ENCODE measurements at places on chromosomes 6 and 20. TPM values are rescaled to one million over a fixed set of nuclear protein-coding genes. Genes with fewer than 3 reads are reported as not detected.

Gene MATN4
- 5.6 TPM for total RNA-seq

Gene VPS16
- total RNA-seq = 5.9 TPM

Gene KCNG1
- total RNA-seq = 69.2 TPM

DNA sequence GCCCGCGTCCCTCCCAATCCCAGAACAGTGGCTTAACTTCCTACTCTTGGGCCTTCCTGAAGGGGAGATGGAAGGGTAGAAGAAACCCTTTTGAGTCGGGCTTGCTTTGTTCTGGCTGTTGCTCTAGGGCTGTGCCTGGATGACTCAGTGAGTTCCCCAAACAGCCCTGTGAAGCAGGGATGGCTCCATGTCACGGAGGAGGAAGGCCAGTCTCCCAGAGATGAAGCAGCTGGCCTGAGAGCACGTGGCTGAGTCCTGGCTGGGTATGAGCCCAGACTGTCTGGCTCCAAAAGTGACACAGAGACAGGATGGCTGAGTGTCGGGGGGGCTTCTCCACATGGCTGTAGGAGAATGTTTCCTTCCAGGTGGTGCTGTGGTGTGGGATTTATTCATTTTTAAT, 4.6 kb downstream of the SYTL3 start:
- DNase-seq = peak; percentile 85

GRCh38 chr6:131600716-131601115, 27.3 kb downstream of the MED23 start:
- DNase-seq = no peak

- no peak for DNase-seq
Observed at GRCh38 chr6:28757429-28758045, 166.2 kb downstream of the TRIM27 start.

DNA sequence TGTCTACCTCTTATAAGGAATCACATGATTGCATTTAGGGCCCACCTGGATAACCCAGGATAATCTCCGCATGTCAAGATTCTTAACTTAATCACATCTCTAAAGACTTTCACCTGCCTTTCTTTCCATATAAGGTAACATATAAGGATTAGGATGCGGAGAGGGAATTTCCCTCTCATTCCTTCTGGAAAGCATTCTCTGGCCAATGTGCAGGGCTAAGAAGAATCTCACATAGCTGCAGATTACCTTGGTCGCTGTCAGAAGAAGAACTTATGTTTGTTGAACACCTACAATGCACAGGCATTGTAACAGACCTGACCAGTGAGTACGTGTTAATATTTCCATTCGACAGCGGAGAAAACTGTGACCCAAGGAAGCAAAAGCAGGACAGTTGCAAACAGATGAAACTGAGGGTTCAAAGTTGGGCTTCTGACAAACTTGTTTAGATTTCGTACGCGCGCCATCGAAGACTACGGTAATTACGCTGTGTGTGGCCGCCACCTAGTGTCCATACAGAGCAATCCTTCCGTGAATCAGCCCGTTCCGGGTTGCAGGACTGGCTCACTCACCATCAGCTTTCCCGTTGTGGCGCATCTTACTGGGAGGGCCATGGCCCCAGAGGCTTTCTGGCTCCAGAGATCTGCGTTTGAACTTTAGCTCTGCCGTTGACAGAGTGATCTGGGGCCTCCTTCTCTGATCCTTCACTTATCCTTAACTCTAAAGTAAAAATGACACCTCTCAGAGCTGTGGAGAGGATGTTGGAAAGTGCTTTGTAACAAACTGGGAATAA, 9.5 kb downstream of the C20orf202 start:
- peak; percentile 42 for DNase-seq

- no peak for DNase-seq
Observed at GRCh38 chr6:52417675-52418111, 2.4 kb upstream of the EFHC1 start.

GRCh38 chr6:10633216-10633615, 61.2 kb downstream of the C6orf52 start:
- no peak for DNase-seq

DNA sequence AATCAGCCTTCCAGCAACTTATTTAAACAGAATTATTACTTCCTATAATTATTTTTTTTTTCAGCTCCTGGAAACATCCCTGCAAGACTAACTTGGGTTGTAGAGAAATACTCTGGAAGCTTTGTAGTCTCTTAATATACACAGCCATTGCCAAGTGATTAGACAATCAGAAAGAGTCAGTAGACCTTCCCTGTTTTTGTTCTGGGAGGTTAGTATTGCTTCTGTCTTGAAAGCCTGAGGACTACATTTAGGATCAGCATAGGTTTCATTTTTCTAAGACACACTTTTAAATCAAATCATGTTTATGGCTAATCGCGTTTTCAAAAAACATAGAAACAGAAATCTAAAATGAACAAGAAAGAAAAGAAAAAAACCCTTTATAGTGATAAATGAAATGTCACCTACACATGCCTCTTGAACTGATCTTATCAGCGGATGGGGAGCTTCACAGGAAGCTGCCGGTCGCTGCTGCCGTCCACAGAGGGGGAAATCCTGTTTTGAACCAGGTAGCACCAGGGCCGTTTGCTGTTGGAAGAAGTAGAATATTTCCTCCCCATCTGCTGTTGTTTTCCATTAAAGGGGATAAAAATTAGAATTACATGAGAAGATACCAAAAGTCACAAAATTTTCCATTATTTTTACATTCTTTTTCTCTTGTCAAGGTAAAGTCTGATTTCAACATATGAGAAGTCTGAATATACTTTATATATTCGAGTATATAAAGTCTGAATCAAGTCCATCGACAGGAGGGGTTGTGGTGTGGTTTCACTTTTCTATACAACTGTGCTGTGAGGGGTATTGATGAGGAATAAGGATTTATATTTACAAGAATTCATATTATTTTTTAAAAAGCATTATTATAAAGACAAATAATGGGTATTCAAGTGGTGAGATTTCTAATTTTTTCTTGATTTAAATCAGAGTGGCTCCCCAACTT, 94.6 kb downstream of the ARMC2 start:
- no peak for DNase-seq

- no peak for DNase-seq
Observed at GRCh38 chr6:11833626-11834592, 55.3 kb upstream of the ADTRP start.

GRCh38 chr6:72953971-72954381, 271.3 kb downstream of the KHDC1L start:
- DNase-seq = no peak

DNA sequence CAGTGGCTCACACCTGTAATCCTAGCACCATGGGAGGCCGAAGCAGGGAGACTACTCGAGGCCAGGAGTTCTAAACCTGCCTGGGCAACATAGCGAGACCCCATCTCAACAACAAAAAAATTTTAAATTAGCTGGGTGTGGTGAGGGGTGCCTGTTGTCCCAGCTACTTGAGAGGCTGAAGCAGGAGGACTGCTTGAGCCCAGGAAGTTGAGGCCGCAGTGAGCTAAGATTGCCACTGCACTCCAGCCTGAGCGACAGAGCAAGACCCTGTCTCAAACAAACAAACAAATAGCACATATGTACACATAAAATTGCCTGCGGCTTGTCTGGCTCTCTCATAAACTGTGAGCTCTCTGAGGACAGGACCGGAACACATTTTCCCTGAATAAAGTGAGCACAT, 106.3 kb downstream of the BANF2 start:
- no peak for DNase-seq

DNA sequence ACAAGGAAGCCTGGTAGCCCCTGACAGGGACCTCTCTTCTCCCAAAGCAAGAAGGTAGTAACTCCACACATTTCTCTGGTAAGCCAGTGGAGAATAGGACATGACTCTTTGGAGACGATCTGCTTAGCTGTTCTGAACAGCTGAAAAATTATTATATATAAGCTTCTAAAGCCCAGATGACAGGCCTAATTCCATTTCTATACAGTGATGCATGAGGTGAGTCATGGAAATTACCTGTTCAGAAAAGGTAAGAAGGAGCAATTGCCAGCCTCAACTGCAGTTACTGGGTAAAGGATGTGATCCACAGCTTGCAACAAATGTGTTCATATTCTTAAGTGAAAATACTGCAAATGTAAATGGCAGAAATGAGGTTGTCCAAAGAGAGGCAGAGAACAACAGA, 54.0 kb downstream of the PREP start:
- DNase-seq = no peak

- no peak for DNase-seq
Observed at GRCh38 chr6:35786810-35787209, 6.0 kb downstream of the CLPSL1 start.

Measured in uterus (tissue), 4 donors.